Astrocyte of the cerebellum (primary cell): ENCODE measurements at places on chromosomes 5 and 9.

- DNase-seq: no peak
Measured at GRCh38 chr9:100368672-100369071, 15.9 kb upstream of the TEX10 start.

GRCh38 chr5:52468976-52469375, 318.7 kb upstream of the ITGA1 start:
- no peak for DNase-seq

DNA sequence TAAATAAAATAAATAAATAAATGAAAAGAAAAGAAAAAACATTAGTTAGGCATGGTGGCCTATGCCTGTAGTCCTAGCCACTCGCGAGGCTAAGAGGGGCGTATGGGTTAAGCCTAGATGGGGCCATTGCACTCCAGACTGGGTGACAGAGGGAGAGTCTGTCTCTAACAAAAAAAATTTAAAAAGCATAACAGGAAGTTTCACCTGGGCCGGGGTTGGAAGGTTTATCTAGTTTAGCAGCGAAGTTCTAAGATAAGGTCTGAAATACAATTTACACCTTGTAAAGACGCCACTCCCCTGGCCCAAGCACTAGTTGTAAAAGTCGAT, 18.0 kb downstream of the ZMAT2 start:
- DNase-seq: no peak

- no peak for DNase-seq
Measured at GRCh38 chr5:107799306-107799705, 128.6 kb upstream of the EFNA5 start.

- no peak for DNase-seq
Measured at GRCh38 chr5:60161340-60161934, 267.9 kb upstream of the PDE4D start.

- DNase-seq: no peak
Measured at GRCh38 chr5:125433457-125433856, 687.0 kb upstream of the ZNF608 start.

- DNase-seq: no peak
Measured at GRCh38 chr9:70127540-70128416, 84.1 kb downstream of the MAMDC2 start.

GRCh38 chr5:109645707-109646192, 44.0 kb upstream of the MAN2A1 start:
- DNase-seq: peak; percentile 1

- no peak for DNase-seq
Measured at GRCh38 chr5:12214267-12215015, 310.2 kb upstream of the CTNND2 start.

DNA sequence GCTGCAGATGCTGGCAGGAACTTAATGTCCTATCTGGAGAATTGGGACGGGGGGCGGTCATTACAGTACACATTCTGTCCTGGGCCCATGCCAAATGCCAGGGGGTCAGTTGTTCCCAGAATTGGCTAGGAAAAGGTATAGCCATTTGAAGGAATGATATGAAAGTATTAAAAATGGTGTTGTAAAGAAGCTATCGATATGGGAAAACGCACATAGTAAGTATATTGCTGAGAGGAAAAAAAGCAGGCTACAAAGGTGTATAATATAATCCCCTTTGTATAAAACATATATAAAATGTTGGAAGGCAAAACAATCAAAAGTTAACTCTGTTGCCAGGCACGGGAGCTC, 450 bp upstream of the ARHGEF39 start:
- DNase-seq: no peak
